AG04449 (cell line): ENCODE measurements at places on chromosomes 2 and 18.

DNA sequence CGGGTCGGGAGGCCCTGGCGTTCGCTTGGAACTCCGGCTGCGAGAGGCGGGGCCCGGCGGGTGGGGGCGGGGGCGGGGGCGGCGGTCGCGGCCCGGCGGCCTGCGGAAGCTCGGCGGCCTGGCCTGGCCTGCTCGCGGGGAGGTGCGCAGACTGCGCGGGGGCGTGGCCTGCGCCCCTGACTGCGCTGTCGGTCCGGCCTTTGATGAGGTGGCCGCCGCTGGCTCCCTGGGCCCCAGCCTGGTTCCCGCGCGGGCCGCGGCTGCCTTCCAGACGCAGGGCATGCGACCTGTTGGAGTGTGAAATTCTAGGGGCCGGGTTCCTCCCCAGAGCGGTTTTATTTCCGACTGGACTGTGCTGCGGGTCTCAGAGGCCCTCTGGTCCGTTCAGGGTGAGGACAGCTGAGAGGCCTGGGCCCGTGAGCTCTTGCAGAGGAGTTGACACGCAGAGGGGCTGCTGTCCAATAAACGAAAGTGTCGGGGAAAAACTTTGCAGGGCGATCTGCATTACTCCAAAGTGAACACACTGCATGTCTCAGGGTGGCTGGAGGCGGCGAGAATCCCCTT lies 629 bp downstream of the NRBP1 start:
- no peak for DNase-seq

GRCh38 chr2:217913436-217913835 lies 89.4 kb downstream of the TNS1 start:
- no peak for DNase-seq

GRCh38 chr2:172307800-172308199 lies 119.6 kb upstream of the ITGA6 start:
- DNase-seq: no peak

DNA sequence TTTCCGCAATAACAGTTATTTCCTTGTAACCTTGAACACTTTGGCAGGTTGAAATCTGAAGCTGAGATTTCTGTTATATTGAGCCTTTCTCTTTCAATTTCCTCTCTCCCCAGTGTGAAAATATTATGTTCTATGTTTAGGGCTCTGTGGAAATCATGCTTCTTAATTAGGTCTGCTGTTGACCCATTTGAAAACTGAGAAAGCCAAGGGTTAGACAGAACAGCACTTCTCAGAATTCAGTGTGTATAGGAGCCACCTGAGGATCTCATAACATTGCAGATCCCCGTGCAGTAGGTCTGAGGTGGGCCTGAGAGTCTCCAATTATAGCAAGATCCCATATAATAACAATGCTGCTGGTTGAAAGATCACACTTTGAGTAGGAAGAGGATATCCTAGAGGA lies 230.2 kb upstream of the NT5C1B start:
- DNase-seq: no peak

GRCh38 chr2:71082402-71083252 lies 14.2 kb downstream of the NAGK start:
- no peak for DNase-seq

DNA sequence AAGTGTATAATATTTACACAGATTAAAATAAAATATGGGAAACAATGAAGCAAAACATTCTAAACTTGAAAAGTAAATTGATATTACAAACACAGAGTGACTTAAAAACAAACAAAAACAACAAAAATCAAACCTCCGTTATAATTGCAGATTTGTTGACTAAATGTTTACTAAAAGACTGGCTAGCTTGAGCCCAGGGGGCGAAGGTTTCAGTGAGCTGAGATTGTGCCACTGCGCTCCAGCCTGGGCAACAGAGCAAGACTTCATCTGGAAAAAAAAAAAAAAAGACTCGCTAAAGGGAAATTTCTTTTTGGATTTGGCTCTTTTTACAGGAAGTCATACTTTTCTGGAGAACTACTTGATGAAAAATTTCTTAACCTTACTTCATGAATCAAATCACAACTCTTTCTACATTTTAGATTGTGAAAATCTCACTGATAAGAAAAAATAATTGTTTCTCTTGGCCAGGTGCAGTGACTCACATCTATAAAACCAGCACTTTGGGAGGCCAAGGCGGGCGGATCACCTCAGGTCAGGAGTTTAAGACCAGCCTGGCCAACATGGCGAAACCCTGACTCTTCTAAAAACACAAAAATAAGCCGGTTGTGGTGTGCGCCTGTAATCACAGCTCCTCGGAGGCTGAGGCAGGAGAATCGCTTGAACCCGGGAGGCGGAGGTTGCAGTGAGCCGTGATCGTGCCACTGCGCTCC lies 9.7 kb downstream of the TFPI start:
- no peak for DNase-seq

DNA sequence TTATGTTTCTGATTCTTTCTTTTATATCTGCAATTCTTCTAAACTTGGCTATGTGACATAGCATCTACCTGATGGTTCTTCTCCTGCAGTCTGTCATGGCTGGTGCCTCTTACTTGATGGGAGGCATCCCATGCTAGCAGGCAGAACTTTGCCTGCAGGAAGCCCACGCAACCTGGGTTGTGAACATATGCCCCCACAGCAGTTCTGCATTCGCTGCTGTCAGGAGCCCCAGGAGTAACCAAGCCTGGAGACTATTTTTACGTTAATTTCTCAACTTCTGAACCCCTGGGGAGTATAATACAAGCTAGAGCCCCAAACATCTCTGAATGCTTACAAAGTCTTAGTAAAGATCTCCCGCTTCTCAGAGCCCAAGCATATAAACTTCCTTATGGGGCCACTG lies 12.1 kb downstream of the FAM168B start:
- DNase-seq: no peak

- DNase-seq: no peak
Measured at GRCh38 chr18:35803551-35803950, 168.9 kb upstream of the RMP24 start.

DNA sequence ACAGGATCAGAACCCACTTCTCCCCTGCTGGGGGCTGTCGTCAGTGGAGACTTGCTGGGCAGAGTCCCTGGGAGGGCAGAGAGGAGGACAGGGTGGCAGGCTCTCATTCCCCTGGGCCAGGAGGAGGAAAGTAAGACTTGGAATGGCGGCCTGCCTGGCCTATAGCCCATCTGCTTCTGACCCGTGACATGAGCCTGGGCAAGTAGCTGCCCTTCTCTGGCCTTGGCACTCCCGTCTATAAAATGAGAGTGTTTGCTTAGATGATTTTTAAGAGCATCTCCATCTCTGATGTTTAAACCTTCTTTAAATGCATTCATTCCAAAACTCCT lies 173.0 kb downstream of the DDX1 start:
- DNase-seq: no peak

DNA sequence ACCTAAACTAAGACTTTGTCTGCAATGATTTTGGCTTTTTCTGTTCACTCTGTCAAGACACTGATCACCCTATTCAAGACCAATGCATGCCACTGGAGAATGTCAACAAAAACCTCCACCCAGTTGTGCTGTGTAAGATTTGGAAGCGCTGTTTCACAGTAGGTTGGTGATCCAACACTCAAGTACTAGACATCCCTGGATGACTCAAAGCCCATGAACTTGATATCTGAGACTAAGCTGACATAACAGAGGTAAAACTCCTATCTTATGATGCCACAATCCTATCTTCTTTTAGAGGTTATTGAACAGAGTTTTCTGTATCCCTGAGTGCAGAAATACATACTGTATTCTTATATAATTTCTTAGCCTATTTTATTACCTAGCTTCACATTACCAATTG lies 251.3 kb upstream of the ETAA1 start:
- no peak for DNase-seq

DNA sequence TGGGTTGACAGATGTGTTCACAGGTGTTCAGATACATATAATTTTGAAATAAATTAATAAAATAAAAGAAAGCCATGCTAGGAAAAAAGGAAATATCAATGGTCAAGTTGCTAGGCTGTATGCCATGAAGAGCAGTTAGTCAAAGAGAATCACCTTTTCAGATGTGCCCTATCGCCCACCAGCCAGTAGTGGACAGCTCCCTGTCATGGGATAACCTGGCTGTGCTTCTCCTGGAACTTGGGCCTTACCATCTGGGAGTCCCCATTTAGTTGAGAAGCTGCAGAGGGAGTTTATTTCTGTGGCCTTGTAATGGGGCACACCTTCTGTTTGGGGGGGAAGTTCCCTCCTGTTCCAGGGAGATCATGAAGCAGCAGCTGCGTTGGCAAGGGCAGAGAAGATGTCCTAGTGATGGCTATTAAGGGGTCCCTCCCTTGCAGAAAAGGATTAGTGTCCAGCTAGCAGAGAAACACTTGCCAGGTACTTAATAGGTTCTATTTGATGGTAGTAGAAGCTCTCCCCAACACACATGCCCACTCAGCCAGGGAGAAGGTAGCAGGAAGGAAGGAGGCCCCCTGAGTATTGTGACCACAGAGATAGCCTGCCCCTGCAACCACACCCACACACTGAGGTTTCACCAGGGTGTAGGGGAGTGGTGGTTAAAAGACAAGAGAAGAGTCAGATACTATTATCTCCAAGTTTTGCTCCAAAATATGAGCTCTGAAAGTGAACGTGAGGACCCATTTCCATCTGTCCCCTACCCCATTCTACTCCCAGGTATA lies 117.7 kb downstream of the B3GNT2 start:
- no peak for DNase-seq

DNA sequence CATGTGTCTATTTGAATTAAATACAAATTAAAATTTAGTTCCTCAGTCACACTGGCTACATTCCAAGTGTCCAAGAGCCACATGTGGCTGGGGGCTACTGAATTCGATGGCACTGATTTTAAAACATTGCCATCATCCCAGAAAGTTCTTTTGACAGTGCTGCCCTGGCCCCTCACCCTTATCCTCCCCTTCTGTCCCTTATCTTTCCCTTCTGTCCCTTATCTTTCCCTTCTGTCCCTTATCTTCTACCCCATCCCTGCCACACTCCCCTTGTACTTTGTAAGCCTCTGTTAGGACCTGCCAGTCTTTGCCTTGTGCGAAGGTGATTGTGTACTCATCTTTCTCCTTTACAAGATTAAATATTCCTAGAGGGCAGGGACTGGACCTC lies 85.2 kb downstream of the DNMT3A start:
- DNase-seq: no peak

DNA sequence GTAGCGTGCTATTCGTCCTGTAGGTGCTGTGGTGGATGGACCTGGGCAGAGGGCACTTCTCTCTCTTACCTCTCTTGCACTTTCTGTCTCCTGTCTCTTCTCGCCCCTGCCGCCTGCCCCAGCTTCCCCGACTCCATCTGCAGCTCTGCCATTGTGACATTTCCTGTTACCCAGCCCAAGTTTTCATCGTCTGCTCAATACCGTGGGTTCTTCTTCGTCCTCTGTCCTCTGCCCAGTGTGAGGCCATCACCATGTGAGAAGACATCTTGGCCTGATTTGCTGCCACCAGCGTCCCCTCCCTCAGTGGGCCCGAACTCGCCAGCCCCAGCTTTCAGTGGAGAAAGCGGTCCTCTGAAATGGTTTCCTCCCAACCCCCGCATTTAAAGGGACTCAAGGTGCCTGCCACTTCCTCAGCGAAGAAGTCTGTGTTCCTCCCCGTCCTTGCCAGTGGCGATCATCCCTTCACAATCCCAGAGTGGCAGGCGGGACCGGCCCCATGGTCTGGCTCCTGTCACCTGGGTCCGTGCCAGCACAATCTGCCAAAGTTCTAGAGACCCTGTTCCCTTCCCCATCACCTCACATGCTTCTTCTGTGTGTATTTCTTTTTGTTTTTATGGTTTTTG lies 18.0 kb downstream of the TGOLN2 start:
- no peak for DNase-seq

GRCh38 chr2:205816268-205816667 lies 134.0 kb downstream of the NRP2 start:
- DNase-seq: no peak

GRCh38 chr18:3713166-3713565 lies 263.2 kb downstream of the TGIF1 start:
- DNase-seq: no peak

GRCh38 chr2:102027036-102027980 lies 35.5 kb downstream of the IL1R2 start:
- DNase-seq: no peak

DNA sequence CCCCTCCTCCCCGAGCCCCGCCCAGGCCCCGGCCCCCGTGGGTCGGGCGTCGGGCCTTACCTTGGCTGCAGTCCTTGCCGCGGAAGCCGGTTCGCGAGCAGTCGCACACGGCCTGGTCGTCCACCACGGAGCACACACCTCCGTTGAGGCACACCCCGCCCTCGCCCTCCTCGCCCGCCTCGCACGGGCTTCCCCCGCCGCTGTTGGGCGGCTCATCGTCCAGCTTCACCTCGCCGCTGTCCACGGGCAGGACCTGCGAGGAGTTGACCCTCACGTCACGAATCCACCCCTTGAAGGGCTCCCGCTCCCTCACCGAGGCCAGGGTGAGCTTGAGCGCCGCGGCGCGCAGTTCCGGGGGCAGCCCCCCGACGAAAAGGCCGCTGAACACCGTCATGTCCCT lies 4.5 kb downstream of the NRXN1 start:
- no peak for DNase-seq

- DNase-seq: no peak
Measured at GRCh38 chr2:105812180-105813044, 67.7 kb downstream of the NCK2 start.

DNA sequence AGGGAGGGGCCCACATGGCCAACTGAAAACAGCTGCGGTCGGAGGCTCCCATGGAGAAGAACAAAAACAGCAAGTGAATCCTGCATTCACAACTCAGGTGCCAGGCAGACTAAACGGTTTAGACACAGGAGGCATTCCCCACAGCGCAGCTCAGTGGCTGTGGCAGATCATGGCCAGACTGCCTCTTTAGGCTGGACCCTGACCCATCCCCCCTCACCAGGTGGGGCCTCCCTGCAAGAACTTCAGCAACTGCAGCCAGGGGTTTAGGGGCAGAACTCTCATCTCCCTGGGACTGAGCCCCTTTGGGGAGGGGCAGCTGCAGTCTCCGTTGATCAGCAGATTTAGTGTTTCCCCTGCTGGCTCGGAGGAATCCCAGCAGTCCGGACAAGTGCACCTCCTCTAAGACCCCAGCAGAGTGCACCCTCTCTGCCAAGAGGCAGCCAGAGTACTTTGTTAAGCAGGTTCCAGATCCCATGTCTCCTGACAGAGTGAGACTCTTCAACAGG lies 346.7 kb downstream of the SS18 start:
- DNase-seq: no peak

DNA sequence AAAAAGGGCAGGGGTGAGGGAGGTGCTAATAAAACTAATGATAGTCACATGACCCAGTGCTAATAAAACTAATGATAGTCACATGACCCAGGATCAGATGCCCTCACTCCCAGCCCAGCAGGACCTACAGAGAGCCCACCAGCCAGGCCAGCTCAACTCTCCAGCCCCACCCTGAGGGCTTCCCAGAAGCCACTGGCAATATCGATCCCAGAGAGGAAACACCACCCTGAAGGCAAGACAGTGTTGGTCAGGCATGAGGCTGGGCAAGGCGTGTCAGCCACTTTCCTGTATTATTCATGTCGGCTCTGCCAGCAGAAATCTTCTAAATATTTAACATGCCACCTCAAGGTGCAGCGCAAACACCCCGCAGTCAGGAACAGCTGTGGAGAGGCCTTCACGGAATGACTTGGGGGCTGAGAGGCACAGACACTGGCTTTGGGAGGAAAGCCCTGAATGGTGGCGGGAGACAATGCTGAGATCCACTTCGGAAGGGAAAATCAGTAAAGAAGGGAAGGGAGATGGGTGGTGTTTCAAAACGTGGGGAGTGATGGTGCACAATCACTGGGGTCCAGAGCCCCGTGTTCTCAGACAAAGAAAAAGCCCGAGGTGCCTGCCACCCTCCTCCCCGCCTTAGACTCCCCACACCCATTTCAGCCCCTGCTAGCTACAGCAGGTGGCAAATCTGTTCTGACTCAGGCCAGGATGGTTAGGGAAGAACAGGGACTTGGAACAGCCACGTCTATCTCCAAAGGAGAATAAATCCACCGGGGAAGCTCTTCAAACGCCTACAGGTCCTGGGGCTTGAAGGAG lies 1.4 kb downstream of the REEP1 start:
- no peak for DNase-seq

GRCh38 chr2:88114889-88115288 lies 13.0 kb downstream of the FABP1 start:
- DNase-seq: no peak
